ENCODE measurements at places on chromosomes 3 and 15.

DNA sequence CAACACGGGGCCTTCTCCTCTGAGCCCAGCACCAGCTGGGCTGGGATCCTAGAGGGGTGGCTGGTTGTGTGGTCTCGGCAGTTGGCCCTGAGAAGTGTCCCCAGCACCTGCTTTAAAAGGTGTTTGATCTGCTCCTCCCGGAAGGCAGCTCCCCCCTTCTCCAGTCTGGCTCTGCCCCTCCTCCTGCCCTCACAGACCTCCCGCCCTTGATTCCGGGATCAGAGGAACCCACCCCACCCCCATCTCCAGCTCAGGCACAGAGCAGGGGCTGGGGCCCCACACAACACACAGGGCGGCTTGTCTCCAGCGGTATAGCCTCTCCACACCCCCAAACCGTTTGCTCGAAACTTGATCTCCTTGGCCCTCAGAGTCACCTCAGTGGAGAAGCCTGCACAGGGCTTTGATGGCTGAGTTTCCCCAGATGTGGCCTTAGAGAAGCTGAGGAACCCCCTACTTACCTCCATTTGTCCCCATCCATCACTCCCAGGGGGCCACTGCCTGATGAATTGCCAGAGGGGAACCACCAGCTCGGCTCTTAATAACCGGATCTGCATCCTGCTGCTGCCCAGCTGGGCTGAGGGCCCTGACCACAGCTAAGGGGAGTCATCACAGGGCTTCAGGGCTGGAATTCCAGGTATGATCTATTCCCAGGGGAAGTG is 6.4 kb upstream of the STRA6 start:
- DNase-seq = no peak

DNA sequence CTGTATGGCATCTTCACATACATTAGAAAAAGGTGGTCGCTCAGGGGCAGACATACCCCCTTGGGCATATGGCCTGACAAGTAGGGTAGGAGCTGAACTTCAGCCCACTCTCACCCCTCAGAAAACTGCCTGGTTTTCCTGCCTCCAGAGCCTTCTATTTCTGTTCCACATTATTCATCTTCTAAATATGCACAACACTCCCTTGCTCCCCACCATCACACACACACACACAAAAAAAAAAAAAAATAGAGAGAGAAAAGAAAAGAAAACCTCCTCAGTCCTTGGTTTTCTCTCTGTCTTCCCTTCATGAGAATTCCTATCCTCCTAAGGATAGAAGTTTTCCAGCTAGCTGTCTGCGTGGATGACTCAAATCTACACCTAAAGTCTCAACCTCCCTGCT is 5.6 kb upstream of the ROPN1 start:
- peak; percentile 9 for DNase-seq

DNA sequence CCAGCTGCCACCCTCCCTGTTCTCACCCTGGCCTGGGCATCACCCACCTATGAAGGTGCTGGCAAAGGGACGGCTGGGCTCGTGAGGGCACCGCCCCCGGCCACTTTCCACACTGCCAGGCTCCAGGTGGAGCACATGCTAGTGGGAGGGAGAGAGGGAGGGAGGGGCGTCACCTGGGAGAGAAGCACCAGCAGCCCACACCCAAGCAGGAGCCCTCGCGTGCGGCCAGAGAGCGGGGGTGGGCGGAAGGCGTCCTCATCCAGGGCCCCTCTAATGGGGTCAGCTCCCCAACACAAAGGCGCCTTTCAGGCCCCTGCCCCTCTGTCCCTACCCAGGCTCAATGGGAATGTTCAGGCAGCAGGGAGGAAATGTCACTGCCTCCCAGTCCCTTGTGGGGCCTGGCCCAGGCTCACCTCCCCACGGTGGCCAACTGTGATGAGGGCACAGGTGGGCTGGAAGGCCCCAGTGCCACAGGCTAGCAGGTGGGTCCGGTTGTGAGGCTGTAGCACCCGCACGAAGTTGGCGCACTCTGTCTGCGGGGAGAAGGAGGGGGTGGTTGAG is 3.1 kb downstream of the SEMA3G start:
- DNase-seq = no peak

- DNase-seq = no peak
These were observed 768.1 kb downstream of the GBE1 start for GRCh38 chr3:80993241-80993945.

GRCh38 chr15:85178308-85178707 is 196.7 kb downstream of the PDE8A start:
- DNase-seq = no peak

GRCh38 chr3:147649475-147649874 is 240.3 kb downstream of the ZIC1 start:
- no peak for DNase-seq
